ENCODE measurements at places on chromosomes 6 and 20.

DNA sequence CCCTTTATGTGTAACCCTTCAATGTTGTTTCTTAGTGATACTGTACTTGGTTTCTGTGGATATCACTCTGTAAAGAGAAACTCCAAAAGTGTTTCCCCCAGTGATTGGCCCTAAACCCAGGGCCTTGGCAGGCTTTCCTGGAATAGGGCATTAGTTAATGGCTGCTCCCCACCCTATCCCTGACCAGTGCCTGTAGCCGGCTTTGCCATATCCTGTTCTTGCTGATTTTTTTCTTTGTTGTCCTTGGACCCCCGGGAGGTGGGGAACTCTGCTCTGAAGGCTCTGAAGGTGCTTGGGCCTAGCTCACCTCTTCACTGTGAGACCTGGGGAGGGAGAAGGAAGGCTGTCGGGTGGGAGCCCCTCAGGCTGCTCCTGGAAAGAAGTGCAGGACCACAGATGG, 120.1 kb downstream of the TCP11 start:
- no peak for DNase-seq

GRCh38 chr20:64146301-64146935, 17.8 kb upstream of the MYT1 start:
- DNase-seq: no peak

DNA sequence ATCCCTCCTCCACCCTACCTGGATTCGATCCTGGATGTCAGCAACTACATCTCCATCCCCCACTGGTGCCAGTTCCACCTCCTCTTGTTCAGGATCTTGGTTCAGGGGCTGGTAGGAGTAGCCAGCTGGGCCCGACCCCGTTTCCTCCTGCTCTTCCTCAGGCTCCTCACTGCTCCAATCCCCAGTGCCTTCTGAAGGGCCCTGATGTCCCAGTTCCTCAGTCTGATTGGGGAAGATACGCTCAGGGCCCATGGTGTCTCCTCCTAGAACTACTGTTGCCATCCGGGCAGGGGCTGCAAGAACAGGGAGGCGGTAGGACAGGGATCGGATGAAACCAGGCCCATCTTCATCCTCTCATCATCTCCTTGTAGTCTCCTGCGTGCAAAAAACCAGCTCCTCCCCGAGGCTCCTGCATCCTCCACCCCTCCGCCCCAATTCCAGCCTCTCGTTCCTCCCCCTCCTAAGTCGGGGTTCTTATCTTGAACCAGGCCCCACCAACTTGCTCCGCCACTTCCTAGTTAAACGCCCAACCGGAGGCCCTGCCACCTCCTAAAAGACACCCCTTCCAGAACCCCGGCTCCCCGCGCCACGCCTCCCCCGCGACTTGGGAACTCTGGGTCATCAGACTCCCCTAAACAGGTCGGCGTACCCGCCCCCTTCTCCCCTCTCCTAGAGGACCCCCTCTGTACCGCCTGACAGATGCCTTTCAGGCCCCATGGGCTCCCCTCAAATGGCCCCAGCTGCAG, 476 bp downstream of the MEA1 start:
- no peak for DNase-seq

DNA sequence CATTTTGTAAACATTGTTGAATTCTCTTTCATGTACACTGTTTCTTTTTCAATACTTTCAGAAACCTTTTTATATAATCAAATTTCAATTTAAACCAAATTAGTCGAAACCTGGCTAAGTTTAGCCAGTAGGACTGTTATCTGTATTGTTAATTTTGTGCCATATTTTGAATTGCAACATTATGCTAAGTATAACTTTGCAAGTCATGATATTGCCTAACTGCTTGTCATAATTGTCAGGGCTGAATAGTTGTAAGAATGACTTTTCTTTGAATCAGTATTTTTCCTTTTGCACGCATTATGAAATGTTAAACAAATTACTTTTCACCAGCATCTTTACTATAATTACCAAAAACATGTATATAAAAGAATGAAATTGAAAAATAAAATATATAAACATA, 82.7 kb downstream of the SAMD3 start:
- DNase-seq: no peak

DNA sequence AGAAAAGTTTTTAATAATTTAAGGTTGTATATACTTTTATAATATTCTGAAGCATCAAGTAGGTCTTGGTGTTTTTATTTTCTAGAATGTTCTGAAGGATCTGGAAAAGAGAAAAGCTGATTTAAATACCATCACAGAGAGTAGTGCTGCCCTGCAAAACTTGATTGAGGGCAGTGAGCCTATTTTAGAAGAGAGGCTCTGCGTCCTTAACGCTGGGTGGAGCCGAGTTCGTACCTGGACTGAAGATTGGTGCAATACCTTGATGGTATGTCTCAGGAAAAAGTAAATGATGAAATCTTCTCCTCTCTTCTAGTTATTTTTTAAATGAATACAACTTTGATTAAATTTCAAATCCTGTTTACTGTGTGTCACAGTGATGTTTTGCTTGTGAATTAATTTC, 225.7 kb downstream of the UTRN start:
- DNase-seq: no peak

DNA sequence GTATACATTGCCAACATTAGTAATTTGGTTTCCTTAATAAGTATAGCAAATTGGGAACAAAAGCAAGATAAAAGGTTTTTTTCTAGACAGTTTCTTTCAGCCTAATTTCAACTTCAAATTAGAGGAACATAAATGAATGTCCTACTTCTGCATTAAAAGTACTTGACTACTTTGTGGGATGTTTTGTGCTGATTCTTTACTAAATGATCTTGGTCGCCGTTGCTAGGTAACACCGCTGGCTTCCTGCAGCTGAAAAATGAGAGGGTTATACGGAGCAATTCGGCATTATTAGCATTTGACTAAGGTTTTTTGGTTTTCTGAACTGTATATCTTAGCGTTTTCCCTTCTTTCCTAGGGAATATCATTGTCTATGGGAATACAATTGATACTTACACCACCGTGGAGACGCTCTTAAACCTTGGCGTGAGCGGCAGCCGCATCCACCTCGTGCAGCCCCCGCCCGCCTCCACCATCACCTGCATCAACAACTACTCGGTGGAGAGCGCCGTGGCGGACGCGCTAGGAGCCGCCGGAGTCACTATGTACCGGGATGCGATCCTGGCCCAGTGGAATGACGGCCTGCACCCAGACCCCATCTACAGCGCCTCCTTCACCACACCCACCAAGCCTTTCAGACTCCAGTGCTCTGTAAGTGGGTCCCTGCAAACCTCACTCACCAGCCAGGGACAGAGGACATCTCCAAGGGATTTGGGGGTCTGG, 90.9 kb upstream of the INSM1 start:
- no peak for DNase-seq

- DNase-seq: peak; percentile 67
Observed at GRCh38 chr6:150617496-150618460, 18.1 kb downstream of the PLEKHG1 start.

GRCh38 chr20:41476446-41476845, 109.8 kb upstream of the EMILIN3 start:
- DNase-seq: no peak

DNA sequence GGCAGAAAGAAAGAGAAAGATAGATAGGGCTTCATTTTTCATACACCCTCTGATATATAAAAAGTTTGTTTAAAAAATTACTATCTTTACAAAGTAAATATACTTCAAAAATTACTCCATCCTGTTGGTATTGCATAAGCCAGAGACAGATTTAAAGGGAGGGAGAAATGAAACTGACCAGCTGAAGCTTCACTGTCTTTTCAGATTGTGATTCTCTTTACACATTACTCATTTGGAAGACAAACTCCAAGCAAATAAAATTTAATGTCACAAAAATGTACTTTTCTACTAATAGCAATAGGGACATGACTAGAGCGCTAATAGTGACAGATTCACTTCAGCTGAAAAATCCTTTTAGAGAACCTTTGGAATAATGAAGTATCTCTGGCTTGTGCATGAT, 38.6 kb upstream of the MARCKS start:
- no peak for DNase-seq

GRCh38 chr6:106104941-106105340, 18.8 kb downstream of the PRDM1 start:
- no peak for DNase-seq

GRCh38 chr20:32338665-32339064, 19.5 kb upstream of the ASXL1 start:
- no peak for DNase-seq

- DNase-seq: no peak
Observed at GRCh38 chr6:98832284-98833056, 1.9 kb upstream of the POU3F2 start.

DNA sequence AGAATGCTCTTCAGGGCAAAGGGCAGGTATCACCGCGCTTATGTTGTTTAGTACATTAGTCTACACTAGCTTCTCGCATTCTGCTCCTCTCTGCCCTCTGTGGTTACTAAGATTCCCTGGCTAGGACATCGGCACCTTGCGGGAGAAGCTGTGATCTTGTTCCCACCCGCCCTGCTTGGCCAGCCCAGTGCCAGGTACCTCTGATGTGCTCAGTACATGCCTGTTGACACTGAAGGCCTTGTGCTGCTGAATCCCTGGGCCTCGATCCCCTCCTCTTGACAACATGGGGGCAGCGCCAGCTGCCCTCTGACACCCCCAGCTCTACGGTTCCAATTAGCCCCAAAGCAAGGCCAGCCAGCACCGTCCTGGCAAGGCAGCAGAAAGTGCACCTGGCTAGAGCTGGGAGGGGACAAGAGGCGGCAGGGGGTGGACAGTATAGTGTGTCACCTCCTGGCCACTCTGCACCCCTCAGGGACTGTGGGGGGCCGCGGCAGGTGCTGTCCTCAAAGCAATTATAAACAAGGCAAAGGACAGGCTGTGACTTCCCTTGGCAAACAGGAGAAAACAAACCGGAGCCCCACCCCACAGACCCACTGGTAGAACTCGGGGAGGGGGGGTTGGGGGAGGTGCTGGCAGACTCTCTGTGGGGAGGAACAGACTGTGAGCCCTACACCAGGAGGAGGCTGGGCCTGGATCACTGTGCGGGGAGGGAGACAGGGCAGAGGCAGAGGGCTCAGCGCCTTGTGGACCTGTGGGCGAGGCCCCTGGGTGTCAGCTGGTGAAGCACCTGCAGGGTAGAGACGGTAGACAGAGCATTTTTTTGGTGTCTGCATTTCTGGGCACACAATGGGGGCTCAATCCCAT, 7.1 kb downstream of the TFEB start:
- no peak for DNase-seq

DNA sequence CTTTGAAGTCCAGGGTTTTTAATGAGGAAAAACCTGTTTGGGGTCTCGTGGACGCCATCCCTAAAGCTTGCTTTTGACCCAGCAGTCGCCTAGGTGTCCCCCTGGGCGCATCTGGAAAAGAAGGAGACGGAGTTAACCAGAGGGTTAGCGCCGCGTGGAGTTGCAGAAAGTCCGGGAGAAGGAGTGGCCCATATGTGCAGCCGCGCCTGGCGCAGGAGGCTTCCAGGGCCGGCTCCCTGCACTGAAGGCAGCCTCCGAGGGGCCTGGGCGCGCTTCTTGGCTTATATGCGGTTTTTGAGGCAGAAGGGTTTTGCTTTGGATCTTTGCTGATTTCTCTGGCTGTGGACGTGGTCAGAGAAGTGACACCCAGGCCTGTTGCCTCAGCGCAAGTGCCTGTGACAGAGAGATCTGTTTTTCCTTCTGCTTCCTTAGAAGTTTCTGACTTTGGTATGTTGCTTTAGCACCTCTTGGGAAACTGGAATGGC, 987 bp downstream of the TMEM181 start:
- DNase-seq: peak; percentile 25

DNA sequence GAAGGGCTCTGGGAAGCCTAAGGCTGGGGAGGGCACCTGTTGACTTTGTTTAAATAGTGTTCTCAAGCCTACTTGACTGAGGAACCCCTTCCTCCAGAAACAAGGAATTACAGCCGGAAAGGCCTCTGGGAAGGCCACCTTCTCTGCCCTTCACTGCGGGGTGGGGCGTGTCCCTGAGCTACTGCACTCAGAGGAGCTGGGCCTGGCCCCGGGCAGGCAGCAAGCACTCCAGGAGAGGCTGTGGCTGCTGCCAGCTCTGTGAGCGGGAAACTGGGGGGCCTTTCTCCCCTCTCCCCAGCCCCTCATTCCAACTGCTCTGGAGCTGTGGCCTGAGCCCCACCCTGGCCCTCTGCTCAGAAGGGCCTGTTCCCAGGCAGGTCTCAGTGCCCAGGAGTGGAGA, 4.0 kb upstream of the OSBPL2 start:
- DNase-seq: no peak

- no peak for DNase-seq
Observed at GRCh38 chr6:48183811-48184605, 73.0 kb upstream of the PTCHD4 start.

- DNase-seq: no peak
Observed at GRCh38 chr6:22029171-22029570, 267.7 kb downstream of the PRL start.

DNA sequence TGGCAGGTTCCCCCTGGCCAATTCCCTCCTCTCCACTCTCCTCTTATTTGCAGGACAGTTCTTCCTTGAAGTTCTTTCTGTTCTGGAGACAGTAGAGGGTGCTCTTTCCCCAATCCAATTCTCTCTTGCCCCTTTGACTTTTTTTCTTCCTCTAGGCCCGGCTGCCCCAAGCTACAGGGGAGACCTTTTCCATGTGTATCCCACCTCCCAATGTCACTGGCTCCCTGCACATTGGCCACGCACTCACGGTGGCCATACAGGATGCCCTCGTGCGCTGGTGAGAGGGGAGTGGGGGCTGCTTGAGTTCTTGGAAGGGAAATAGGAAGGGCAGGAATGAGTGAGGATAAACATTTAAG, 1.5 kb downstream of the VARS2 start:
- DNase-seq: peak; percentile 75

GRCh38 chr6:40661726-40662125, 74.6 kb upstream of the LRFN2 start:
- DNase-seq: no peak

DNA sequence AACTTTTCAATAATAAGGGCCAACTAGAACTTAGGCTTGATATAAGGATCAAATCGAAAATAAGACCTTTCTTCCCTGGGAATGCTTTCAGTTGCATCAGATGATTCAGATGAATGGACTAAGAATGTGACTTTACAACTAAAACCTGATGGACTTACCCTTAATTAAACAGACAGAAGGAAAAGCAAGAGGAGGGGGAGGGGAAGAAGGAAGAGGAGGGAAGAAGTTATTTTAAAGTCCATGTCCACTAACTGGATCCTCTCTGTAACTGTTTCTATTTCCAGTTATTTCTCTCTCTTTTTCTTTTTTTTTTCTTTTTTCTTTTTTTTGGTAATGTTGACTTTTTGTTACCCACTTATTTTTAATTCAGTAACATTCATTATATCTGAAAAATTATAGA, 486.0 kb downstream of the MAFB start:
- no peak for DNase-seq

DNA sequence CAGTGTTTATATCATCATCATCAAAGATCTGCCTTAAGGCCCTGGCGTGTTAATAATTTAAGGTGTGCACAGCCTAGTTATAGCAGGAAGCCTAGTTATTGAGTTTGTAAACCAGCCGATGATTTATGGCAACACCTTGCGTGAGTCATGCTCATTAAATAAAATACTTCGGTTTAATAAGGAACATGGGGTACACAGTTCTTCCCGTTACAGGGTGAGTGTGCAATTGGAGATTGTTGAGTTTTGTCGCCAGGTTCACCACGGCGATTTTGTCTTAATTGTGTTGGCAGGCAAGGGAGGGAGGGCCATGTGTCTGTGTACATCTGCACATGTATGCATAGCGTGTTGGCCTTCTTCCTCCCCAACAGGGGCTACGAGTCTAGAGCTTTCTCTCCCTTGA, 104.0 kb downstream of the TFAP2A start:
- DNase-seq: no peak

- no peak for DNase-seq
Observed at GRCh38 chr20:33249456-33249855, 13.7 kb downstream of the BPIFA1 start.
